ENCODE measurements at places on chromosomes 6 and 20.

- DNase-seq: peak; percentile 38
These were observed at the start of gene UNC5CL for GRCh38 chr6:41039060-41039998. Gene UNC5CL (minus strand): TSS chr6:41039221. CDS start chr6:41035074, 4,147 bp downstream.

GRCh38 chr6:7543789-7544424 lies 2.4 kb downstream of the DSP start:
- no peak for DNase-seq

GRCh38 chr6:168302534-168302933 lies 17.0 kb downstream of the DACT2 start:
- no peak for DNase-seq

DNA sequence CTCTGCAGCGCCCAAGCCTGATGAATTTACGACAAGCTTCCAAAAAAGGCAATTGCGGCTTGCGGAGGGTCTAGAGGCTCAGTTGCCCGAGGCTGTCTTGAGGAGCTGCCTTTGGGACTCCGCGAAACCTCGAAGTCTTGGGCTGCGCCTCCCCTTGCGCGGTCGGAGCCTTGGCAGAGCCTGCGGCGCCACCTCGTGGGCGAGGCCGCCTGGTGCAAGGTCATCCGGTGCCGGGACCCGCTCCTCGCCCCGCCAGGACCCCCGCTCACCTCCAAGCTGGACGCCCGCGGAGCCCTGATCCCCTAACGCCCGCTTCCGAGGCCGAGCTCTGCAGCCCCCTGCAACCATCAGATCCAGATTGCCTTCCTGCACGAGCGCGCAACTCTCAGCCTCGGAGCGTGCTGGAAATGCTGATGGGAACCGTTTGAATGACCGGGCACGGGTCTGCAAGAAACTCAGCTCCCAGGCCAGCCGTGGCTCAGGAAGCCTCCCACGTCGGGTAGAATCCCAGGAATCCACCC lies 14.9 kb upstream of the FAM210B start:
- peak; percentile 59 for DNase-seq

- DNase-seq: no peak
These were observed 49.9 kb downstream of the BMP5 start for GRCh38 chr6:55825402-55826051.

GRCh38 chr6:136721467-136721866 lies 70.8 kb downstream of the MAP3K5 start:
- DNase-seq: no peak

GRCh38 chr20:23655491-23656211 lies 17.9 kb upstream of the CST3 start:
- DNase-seq: no peak

GRCh38 chr6:108746836-108747575 lies 101.2 kb upstream of the ARMC2 start:
- no peak for DNase-seq

DNA sequence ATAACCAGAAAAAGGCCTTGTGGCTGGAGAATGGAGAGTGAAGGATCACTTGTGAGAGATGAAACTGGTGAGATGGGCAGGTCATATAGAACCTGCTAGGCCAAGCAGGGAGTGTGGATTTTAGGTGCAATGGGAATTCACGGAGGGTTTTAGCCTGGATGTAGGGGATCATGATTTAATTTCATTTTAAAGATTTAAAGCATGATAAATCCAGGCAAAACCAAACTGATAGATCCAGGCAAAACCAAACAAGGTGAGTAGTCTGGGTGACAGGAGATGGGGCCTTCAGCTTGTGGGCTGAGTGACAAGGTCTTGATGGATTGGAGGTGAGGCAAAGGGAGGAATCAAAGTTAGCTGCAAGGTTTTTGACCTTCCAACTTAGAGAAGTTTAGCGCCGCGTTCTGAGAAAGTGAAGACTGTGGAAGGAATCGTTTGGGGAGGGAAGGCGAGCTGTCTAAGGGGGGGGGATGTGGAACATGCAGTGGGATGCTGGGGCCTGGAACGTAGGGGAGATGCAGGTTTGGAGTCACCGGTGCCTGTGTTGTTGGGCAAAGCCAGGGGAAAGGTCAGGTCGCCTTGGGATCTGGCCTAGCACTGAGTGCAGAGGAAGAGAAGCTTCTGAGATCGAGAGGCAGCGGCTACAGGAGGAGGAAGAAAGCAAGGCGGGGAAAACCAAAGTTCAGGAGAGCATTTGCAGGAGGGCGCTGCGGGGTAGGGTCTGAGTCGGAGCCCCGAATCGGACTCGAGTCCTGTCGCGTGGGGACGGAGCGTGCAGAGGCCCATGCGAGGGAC lies 1.3 kb upstream of the PLCG1 start:
- DNase-seq: no peak

- no peak for DNase-seq
These were observed 44.1 kb downstream of the NHSL1 start for GRCh38 chr6:138454981-138455706.

GRCh38 chr6:159819098-159819497 lies 19.0 kb downstream of the PNLDC1 start:
- DNase-seq: no peak

GRCh38 chr20:45452238-45452637 lies 17.3 kb upstream of the WFDC2 start:
- DNase-seq: no peak

- no peak for DNase-seq
These were observed 412.7 kb downstream of the MAFB start for GRCh38 chr20:40276301-40276700.

GRCh38 chr6:37916149-37916548 lies 96.6 kb downstream of the ZFAND3 start:
- DNase-seq: no peak

DNA sequence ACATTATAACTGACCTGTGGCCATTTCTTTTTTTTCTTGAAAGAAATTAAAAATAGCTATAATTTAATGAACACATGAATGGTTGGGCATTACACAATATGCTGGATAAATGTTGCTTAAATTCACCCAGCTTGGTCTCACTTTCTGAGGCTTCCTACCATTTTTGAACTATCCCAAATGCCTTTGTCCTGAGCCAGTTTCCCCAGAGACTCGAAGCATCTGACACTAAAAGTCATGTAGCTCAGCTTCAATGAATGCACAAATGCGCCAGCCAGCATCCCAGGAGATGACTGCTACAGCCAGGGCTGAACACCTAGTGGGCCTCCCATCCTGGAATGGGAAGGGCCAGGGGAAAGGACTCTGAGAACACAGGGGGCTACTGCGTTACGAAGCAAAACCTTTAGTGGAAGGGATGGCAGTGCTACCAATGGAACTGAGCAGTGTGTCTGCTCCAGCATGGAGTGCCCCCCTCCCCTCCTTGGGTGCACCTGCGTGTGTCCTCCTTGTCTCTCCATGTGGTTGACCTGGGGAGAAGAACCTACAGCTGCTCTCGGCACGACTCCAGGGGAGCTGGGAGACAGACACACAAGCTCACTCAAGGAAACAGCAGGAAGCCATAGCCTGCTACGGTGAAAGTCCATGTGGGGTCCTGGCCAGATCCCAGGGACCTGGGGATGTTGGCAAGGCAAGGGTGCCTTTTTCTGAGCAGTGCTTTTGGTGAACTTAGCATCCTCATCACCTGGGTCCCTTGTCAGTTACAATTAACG lies 60.9 kb downstream of the IRF4 start:
- DNase-seq: no peak

- peak; percentile 87 for DNase-seq
These were observed 92.5 kb downstream of the TCP11 start for GRCh38 chr6:35048631-35049083.

- DNase-seq: no peak
These were observed 63.6 kb downstream of the F13A1 start for GRCh38 chr6:6256886-6257285.

GRCh38 chr6:56643379-56644089 lies 845 bp upstream of the DST start:
- no peak for DNase-seq

DNA sequence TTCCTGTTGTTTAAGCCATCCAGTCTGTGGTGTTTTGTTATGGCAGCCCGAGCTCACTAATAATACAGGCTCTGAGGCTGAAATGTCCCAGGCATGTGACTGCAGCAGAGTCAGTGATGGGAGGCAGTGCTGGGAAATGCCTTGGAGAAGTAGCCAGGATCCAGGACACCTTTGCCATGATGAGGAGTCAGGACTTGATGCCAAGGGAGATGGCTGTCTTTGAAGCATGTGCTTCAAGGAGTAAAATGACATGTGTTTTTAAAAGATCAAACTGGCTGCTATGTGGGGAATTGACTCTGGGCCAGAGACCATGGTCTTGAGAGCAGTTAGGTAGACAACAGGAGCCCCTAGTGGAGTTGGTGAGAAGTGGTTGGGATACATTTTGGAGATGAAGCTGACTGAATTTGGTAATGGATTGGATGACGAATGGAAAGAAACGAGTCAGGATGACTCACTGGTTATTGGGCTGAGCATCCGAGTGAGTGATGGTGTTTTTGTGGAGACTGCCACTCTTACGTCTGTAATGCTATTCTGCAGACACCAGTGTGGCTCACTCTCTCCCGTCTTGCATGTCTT lies 322.2 kb downstream of the PLCB1 start:
- DNase-seq: no peak

- peak; percentile 76 for DNase-seq
These were observed 74.7 kb upstream of the EPHA7 start for GRCh38 chr6:93494057-93494456.

GRCh38 chr6:39688494-39688893 lies 36.7 kb downstream of the KIF6 start:
- no peak for DNase-seq

GRCh38 chr6:169536446-169537170 lies 165.2 kb downstream of the WDR27 start:
- no peak for DNase-seq

- DNase-seq: no peak
These were observed 74.5 kb downstream of the PTPN1 start for GRCh38 chr20:50584687-50585086.

Measured in MM.1S (cell line).